ENCODE measurements at places on chromosomes 4 and X.
A peak's percentile ranks its signal among the peaks of the same experiment; 100 is the strongest.

DNA sequence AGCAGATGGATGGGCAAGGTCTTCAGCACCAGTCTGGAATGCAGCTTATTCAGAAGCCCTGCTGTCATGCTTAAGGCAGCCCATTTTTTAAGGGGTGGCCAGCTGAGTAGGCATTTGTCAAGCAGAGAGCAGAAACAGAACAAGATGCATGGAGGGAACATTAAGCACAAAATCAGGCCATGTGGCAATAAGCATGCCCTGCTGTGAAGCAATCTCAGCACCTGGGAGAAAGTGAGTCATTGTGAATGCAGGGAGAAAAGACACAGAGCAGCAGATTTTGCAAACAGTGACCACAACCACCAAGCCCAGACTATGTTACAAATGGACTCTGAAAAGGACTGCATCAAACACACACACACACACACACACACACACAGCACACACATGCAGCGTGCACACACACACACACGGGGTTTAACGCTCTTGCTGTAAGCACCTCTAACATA lies 94.1 kb upstream of the GALNT7 start:
- peak; percentile 97 for DNase-seq

DNA sequence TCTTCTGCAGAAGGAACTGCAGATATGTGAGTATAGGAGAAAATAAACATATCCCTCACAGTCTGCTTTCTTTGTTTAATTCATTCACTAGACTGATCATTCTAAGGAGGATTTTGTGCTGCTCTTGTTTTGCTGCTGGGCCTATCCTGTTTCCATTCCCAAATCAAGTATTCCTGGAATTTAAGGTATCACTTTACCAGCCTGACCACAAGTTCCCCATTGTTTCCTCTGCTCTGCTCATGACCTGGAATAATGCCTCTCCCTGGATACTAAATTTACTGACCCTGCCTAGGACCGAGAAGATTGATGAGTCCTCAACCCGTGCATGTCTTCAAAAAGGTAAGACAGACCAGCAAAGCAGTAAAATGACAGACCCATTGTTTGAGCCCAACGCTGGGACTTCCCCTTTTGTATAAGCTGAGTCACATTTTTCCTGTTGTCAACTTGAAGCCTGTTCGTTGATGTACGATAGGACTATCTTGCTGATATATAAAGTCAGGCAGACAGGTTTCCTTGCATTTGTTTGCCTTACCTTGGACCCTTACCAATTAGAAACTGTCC lies 85.5 kb upstream of the TET2 start:
- peak; percentile 83 for DNase-seq

DNA sequence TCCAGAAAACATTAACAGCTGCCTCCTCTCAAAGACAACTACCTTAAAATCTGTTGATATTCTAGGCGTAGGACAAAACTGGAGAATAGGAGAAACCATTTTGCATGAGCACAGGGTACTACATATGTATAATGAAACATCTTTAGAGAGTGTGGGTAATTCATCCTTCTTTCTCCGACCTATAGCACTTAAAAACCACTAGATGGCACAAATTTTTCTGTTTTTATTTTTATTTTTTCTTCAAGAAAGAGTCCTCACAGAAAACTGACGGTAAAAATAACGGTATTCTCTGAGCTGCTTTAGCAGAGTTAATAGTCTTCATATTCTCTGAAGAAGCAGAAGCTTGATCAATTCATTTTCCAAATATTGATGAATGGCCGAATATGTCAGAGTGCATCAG lies 14.6 kb downstream of the SMIM31 start:
- DNase-seq = no peak

- no peak for DNase-seq
Measured at GRCh38 chrX:44996277-44996676, 123.3 kb downstream of the KDM6A start.

- DNase-seq = no peak
Measured at GRCh38 chrX:17743913-17744312, 6.6 kb downstream of the SCML1 start.

DNA sequence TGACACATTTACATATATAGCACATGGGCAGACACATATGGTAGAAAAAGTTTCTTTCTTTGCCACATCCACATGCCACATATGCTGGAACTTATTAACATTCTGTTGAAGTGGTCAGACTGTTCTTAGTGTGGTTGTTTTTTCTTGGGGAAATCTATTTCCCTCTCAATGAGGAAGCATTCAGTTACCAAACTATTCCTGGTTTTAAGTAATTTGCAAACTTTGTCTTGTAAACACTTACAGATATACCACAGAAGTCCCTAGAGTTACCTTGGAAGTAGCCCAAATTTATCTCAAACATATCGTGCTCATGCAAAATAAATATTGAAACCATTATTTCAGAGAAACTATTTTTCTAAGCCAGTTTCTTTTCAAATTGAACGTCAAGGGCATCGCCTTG lies 625.5 kb upstream of the INTU start:
- DNase-seq = peak; percentile 42

- DNase-seq = no peak
Measured at GRCh38 chr4:141891260-141892120, 255.1 kb downstream of the IL15 start.

DNA sequence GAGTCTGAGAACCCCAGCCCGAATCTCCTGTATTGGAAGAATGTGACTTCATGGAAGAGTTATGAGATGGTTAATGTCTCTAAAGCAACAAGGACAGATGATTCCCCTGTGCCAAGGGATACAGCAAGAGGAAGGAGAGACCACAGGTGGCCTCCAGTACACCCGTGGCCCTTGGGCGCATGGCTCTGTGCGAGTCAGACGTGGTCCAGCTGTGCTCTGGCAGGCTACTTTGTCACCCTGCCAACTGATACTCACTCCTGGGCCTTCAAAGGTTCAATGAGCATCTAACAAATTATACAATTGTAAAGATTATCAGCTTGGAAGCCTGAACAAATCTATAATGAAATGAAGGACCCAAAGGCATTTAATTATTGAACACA lies 71.7 kb downstream of the NYX start:
- DNase-seq = peak; percentile 14

DNA sequence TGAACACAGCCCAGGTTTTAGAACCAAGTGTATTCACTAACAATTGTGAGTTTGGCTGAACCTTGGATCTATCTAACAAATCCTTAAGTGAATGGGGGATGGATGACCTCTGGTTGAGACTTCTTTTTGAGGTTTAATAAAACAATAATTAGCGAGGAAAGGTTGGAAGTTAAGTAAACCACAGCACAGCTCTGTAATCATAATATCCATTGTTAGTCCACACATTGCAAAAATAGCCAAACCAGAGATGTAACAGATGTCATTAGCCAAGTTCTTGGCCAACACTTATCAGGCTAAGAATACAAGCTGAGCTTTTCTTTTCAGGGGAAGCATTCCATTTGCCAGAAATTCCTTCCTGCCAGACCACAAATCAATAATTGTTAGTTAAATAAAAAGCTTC lies 59.1 kb downstream of the FREM3 start:
- peak; percentile 25 for DNase-seq

- DNase-seq = no peak
Measured at GRCh38 chr4:7900334-7900909, 39.2 kb downstream of the AFAP1 start.
